Effector CD4-positive, alpha-beta T cell (primary cell): ENCODE measurements at places on chromosomes 1 and 21.

DNA sequence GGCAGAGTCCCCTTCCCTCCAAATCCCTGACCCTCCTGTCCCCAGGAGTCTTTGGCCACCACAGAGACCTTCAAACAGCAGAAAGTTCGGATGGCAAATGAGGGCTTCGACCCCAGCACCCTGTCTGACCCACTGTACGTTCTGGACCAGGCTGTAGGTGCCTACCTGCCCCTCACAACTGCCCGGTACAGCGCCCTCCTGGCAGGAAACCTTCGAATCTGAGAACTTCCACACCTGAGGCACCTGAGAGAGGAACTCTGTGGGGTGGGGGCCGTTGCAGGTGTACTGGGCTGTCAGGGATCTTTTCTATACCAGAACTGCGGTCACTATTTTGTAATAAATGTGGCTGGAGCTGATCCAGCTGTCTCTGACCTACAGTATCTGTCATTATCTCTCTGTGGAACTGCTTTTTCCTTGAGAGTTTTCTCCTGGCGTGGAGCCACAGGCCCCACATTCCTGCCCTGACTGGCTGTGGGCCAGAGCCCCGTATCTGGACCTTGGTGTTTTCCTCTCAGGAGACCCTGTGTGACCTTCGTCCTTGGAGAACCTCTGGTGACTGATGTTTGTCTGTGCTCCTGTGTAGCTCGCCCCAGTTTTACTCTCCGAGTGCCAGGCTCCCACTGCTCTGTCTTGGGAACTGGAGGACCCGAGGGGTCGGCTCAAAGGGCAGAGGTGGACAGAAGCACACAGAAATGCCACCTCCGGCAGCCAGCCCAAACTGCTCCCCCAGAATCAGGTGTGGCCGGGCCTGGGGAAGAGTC is 4.8 kb downstream of the SLC27A3 start:
- no peak for DNase-seq

GRCh38 chr21:39318091-39318959 is 4.9 kb upstream of the BRWD1 start:
- DNase-seq: no peak

DNA sequence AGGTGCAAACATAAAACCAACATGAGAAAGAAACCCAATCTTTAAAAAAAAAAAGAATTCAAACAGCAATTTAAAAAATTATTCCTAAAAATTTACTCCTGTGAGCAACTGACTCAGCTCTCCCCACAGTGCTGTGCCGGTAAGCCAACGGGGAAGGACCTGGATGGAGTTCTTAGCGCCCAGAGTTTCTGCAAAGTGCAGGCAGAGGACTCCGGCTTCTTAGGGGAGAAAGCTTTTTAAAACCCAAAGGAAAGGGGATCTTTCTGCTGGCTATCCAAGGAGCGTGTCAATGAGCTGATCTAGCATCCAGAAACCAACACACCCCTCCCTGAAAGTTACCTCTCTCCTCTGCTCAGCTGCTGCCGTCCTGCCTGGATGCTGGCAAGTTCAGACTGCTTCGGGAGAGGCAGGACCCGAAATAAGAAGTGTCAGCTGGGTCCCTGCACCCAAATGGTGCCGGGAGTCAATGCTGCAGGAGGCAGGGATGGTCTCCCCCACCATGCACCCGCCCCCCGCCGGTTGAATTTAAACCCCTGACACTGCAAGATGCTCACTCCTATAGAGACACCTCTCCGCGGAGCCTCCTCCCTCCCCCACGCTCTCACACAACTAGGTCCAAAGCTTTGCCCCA is 32.2 kb upstream of the H6PD start:
- DNase-seq: no peak

- DNase-seq: no peak
Observed at GRCh38 chr21:28642891-28643290, 349.8 kb downstream of the LTN1 start.

DNA sequence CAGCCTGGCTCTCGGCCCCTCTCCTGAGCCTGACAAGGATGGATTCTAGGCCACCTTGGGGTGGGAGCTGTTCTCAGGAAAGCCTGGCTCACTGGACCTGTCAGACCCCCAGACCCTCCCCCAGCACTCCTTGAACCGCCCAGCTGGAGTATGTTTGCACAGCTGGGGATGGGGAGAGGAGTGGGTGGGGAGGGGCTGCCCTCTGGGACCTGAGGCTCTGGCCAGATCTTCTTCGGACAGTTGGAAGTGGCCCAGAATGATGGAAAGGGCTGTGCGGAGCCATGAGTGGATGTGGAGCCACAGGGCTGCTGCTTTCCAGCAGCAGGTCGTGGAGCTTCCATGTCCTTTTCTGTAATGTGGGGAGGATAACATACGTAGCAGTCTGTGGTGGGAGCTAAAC is 43.0 kb upstream of the TRABD2B start:
- no peak for DNase-seq

- no peak for DNase-seq
Observed at GRCh38 chr1:166172106-166172505, 5.3 kb upstream of the FAM78B start.
